ENCODE measurements at places on chromosomes 16 and 17.

DNA sequence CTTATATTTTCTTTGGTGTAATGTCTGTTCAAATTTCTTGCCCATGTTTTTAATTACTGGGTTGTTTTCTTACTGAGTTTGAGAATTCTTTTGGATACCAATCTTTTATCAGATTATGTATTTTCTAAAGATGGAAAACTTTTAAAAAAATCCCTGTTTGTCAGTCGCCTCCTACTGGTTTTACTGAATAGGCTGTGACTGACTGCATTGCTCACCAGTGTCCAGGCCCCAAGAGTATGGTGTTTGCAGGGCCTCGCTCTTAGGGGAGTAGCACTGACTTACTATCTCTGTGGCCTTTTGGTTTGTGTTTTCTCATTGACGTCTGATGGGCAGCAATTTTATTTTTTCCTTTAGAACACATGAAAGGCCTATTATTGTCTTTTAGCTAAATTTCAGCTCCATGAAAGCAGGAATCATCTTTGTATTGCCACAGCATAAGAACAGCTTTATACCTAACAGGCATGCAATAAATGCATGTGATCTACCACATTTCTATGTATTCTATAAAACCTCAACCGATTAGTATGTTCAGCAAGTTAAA, 188.4 kb downstream of the AATF start:
- DNase-seq = no peak

DNA sequence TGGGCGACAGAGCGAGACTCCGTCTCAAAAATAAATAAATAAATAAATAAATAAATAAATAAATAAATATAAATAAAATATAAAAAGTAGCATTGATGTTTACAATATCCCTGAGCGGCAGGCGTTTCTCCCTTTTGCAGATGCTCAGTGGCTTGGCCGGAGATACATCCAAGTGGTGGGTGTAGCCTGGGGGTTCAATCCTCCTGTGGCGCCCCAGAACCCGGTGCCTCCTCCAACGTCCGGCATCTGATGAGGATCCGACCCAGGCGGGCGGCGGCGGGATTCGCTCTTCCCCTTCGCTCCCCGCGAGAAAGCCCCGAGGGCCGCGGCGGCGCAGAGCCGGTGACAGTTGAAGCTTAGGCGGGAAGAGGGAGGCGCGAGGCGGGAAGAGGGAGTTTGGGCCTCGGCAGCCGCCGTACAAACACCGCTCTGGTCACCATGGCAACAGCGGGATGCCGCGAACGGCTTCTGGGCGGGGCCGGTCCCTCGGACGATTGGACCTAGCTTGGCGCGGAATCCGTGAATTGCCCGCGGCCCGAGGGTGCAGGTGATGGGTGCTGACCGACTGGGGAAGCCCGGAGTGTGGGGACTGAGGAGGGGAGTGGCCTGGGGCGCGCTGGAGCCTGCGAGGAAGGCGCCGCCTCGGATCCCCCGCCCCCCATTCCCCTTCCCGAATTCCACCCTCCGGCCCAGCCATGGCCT, 12.7 kb upstream of the ALDOA start:
- DNase-seq = peak; percentile 81

DNA sequence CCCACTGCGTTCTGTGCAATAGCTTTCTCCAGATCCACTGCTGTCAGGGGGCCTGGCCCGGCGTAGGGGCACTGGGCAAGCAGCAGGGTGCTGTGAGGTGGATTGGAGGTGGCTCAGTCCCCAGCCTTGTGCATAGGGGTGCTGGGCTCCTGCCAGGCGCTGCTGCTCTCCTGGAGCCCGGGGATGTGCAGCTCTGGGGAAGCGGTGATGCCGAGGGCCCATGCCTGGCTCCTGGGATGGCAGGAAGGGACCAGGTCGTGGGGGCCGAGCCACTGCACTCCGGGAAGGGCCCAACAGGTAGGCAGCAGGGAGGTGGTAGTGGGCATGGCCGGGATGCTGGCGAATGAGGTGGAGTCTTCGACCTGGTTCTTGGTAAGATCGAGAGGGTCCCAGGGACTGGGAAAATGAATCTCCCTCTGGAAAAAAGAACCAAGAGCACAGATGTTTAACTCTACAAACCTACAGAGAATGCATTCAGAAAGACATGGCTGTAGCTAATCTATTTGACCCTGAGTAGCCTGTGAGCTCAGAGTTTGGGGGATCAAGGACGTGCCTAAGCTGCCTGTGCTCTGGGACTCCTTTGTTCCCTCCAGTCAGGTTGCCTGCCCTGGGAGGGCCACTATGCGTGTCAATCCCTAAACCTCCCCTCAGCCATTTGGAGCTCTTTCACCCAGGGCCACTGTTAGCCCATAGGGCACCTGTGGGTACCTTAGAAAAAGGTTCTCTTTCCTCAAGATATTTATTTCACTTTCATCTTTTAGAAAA, 6.6 kb upstream of the SUPT4H1 start:
- DNase-seq = no peak

- no peak for DNase-seq
Observed at GRCh38 chr16:68377667-68378393, 67.0 kb downstream of the PRMT7 start.

- no peak for DNase-seq
Observed at GRCh38 chr17:7932483-7932891, 481 bp downstream of the CNTROB start.

DNA sequence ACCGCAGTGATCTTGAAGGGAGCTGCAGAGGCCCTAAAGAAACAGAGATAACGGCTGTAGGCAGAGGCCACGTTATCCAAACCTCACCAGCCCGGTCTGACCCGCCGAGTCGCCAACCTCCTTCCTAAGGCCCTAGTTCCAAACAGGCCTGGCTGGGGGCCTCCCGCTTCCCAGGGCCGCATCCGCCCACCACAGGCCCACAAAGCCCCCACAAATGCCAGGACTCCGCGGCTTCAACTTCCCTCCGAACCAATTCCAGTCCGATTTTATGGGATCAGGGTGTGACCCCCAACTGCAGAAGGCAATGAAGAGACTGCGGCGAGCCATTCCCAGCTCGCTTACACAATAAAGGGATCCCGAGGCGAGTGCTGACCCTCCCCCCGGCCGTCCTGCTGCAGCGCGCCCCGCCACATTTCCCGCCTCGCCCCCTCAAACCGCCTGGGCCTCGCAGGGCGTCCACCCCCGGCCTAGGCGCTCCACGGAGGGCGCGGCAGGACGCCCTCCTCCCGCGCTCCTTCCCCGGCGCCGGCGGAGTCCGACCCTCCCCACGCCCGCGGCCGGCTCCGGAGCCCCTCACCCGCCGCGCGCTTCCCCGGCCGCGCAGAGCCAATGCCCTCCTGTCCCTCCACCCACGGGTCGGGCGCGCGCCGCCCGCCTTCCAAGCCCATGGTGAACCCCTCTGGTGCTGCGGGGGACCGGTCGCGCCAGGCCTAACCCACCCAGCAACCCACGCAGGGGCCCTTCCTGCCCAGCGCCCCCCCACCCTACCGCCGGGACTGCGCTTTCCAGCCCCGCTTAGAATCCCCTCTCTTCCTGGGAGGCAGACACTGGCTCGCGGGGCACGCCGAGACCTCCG, 926 bp downstream of the MYH10 start:
- no peak for DNase-seq

GRCh38 chr16:76984196-76984595, 206.8 kb upstream of the MON1B start:
- DNase-seq = no peak

DNA sequence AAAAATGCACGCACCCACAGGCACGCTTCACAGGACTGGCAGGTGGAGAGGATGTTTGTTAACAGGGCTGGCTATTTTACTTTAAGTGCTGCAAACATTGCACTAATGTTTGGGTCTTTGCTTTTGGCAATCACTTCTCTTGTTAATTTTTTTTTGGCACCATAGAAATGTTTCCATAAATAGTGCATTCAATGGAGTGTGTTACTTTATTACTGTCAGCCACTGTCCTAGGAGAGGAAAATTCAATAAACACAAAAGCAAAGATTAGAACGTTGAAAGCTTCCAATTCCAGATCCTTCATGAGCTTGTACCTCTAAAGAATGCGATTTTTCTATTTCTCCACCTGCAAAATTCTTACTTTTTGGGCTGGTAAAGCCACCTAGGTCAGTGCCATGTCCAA, 743.5 kb downstream of the WWOX start:
- no peak for DNase-seq

DNA sequence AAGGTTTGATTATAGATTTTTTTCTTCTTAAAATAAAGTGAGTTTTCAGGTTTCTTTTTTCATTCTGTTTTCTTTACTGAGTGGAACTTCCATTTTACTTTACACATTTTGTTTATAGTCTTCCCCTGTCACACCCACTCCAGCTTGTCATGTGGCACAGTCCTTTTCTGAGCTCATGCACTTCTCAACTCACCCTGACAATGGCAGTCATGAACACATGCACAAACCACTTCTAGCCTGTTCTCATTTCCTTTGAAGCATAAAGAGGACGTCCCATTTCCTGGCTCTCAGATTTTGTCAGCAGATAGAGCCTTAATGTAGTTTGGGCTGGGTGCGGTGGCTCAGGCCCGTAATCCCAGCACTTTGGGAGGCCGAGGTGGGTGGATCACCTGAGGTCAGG, 168.0 kb downstream of the AHSP start:
- DNase-seq = no peak

- no peak for DNase-seq
Observed at GRCh38 chr16:65751622-65752521, 614.6 kb upstream of the CDH5 start.

GRCh38 chr17:52537421-52537820, 378.9 kb upstream of the CA10 start:
- DNase-seq = no peak

- no peak for DNase-seq
Observed at GRCh38 chr17:17201907-17202306, 4.2 kb downstream of the PLD6 start.

DNA sequence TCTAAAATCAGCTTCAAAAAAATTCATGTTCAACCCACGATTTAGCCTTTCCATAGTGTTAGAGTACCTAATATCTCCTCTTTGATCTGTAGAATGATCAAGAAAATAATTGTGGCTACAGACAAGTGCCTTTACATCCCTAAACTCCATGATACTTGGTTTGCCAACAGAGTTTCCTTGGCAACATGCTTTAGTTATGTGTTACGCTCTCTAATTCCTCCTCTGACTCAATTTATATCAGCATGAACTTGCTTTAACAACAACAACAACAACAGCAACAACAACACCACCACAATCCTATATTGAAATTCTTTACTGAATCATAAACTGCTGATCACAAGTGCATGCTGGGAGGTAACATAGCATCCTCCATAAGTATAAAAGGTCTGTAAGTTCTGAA, 757.8 kb downstream of the CDH11 start:
- DNase-seq = no peak

Data from left renal pelvis (tissue), 4 donors.